WERI-Rb-1 (cell line): ENCODE measurements at places on chromosomes 6 and 20.

DNA sequence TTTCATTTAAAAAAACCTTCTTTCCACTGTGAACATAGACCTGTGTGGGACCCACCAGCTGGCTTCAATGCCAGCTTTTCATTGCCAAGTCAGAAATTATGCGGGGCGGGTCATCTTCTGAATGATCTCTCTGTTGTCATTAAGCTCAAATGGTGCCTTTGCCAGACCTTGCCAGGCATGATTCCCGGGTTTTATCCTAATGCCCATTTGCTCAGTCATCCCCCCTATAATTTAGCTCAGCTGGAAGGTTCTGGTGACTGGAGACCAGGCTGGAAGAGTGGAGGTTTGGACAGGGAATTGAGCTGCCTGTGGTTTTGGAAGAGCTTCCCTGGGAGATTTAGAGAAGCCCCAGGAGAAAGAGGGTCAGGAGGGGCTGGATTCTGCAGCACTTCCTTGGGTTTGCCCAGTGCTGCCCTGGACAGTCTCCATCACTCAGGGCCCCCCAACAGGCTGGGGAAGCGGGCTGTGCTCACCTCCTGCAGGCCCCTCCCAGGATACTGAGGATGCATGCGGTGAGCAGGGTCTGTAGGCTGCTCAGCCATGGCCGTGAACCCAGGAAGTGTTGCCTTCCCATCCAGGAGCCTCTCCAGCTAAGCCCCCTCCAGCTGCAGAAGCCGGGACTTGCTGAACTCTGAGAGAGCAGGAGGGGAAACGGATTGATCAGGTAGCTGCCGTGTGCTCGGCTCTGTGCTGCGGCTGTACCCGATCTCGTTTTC is 273.0 kb downstream of the CDH4 start:
- DNase-seq = no peak

DNA sequence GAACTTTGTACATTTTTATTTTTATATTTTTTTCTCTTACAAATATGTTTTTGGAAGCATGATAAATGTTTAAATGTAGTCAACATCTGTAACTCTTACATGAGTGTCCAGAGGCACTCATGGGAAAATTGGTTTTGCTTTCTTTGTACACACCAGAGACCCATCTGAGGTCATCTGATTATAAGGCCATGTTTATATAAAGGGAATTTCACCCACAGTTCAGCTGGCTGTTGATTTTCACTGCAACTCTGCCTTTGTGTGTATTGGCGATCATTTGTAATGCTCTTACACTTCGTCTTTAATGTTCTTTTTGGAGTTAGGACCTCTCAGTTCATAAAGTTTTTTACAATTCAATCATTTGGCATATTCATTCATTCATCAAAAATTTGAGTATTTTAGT is 28.1 kb downstream of the RIOK1 start:
- DNase-seq = no peak

GRCh38 chr20:11235058-11235457 is 561.3 kb upstream of the JAG1 start:
- DNase-seq = no peak

- no peak for DNase-seq
Observed at GRCh38 chr20:50321797-50322480, 131.3 kb downstream of the CEBPB start.

GRCh38 chr6:15020119-15020770 is 225.6 kb upstream of the JARID2 start:
- no peak for DNase-seq

GRCh38 chr6:42562788-42563405 is 932 bp upstream of the UBR2 start:
- DNase-seq = no peak
